Stimulated activated naive CD4-positive, alpha-beta T cell (primary cell): ENCODE measurements at places on chromosomes 13 and 19.

DNA sequence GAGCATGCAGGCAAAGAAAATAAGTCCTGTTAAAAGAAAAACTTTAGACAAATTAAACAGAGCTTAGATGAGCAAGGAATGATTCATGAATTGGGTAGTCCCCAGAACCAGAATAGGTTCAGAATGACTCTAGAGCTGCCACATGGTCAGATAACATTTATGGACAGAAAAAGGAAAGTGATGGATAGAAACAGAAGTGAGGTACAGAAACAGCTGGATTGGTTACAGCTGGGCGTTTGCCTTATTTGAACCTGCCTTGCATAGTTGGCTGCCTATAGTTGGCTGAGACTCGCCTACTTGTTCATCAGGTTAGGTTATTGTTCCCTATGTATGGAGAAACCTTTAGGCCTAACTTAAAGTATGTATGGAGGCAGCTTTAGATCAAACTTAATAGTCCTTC is 35.4 kb downstream of the WDFY2 start:
- no peak for DNase-seq

- DNase-seq = no peak
These were observed 21.5 kb upstream of the GPR18 start for GRCh38 chr13:99279637-99280036.

DNA sequence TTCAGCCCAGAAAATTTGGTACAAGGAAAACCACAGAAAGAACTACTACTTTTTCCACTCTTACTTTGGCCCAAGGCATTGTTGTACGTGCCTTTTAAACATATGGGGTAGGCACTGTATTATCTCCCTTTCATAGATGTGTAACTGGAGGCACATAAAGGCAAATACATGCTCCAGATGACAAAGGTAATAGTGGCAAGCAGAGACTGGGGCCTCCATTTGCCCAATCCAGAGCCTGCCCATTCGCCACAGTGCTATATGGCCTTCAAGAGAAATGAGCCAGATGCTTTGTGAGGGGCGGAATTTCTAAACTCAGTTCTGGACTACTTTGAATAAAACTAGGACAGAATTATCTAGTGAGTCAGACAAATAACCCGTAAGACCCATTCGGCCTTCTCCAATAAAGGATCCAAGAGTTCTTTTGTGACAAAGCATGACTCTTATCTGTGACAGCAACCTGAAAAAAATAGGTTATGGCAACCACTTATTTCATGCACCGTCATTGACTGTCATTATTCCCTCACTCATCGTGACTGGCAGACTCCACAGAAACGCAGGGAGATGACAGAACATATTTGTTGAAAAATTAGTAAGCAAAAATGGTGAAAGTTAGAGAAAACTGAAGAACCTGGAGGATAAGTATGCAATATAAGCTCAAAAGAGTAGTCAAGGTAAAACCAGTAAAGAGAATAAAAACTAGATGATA is 712.0 kb upstream of the GPC6 start:
- DNase-seq = no peak

DNA sequence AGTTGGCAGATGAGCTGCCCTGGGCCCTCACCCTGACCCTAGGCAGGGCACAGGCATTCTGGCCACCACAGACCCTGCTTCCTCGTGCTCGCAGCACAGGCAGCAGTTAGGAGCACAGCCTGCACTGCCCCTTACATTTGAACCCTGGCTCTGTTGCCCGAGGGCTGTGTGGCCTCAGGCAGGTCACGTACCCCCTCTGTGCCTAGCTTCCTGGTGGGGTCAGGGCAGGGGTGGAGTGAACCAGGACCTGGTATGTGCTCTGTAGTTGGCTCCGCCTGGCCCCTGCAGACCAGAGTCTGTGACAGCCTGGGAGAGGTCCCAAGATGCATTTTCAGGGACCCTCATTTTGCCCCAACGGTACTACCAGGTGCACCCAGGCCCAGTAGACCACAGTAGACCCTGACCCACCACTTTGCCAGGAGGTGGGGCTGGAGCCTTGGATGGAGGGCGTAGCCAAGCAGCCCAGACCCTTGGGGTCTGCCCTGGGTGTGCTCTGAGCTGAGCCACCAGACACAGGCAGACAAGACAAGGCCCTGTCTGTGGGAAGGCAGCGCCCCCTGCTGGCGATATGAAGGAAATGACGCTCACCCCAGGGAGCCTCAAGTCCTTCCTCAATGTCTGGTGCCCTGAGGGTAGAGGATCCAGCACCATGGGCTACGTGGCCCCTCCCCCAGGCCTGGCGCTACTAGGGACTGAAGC is 9.1 kb downstream of the LYL1 start:
- peak; percentile 75 for DNase-seq

GRCh38 chr13:41696163-41697003 is 239.0 kb downstream of the RGCC start:
- no peak for DNase-seq

GRCh38 chr19:38706792-38707511 is 37.3 kb downstream of the CAPN12 start:
- DNase-seq = no peak

DNA sequence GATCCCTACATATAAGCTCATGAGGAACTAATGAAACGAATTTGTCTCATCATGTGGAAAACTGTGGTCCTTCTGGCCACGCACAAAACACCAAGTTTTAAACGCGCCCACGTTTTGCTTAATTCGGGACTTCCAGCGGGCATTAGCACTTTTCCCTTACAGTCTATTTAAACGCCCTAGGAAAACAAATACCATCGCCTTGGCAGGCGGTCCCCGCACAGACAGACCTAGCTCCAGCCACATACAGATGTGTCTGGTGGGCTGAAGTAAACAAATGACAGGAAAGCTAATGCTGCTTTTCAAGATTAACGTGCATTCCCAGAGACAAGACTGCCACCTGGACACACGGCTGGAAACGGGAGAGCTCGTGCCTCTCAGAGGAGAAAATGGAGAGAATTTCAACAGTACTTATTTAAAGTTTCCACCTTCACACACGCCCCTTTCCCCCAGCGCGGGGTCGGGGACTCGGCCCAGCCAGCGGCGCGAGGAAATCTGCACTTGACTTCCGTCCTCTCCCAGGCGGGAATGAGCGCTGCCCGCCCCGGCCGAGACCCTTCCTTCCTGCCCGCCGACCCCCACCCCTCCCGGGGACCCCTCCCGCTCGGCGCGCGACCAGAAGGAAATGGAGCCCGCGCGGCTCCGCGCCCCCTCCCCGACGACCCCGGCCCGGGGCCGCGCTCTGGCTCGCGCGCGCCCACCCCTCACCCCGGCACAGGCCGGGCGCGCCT is 931 bp downstream of the USP12 start:
- DNase-seq = peak; percentile 31

GRCh38 chr19:54191011-54191810 is at the start of gene TSEN34:
Gene TSEN34 (plus strand): TSS chr19:54191308. CDS start chr19:54191365, 57 bp downstream.
- DNase-seq = peak; percentile 99

GRCh38 chr19:5289060-5289990 is 51.3 kb downstream of the PTPRS start:
- no peak for DNase-seq

GRCh38 chr13:65872448-65872847 is 1357.7 kb downstream of the PCDH9 start:
- DNase-seq = no peak
